ENCODE measurements at places on chromosomes 2 and 18. TPM values are rescaled to one million over a fixed set of nuclear protein-coding genes. Genes with fewer than 3 reads are reported as not detected.

The DCDC2C gene
- total RNA-seq: not detected

The COBLL1 gene
- 25.3 TPM for total RNA-seq

The FAM237A gene
- total RNA-seq: not detected

The RPIA gene
- total RNA-seq: 24.1 TPM

The ASIC4 gene
- not detected for total RNA-seq

The FZD7 gene
- total RNA-seq: 35.8 TPM

The ANO7 gene
- total RNA-seq: 1.1 TPM

The AKAIN1 gene
- total RNA-seq: not detected

The CCBE1 gene
- 16.2 TPM for total RNA-seq

The PAIP2B gene
- total RNA-seq: 1.6 TPM

The OSBPL1A gene
- 80.4 TPM for total RNA-seq

The RBBP8 gene
- total RNA-seq: 80.1 TPM

The ALPI gene
- total RNA-seq: not detected

The B4GALT6 gene
- total RNA-seq: 6.3 TPM

The TEX51 gene
- not detected for total RNA-seq

The IL36A gene
- total RNA-seq: 2.0 TPM

The GALNT5 gene
- 11.4 TPM for total RNA-seq

The NPHP1 gene
- 11.9 TPM for total RNA-seq

The SAG gene
- not detected for total RNA-seq

The HS1BP3 gene
- 23.0 TPM for total RNA-seq
